T-cell (primary cell): ENCODE measurements at places on chromosomes 3 and 15.

DNA sequence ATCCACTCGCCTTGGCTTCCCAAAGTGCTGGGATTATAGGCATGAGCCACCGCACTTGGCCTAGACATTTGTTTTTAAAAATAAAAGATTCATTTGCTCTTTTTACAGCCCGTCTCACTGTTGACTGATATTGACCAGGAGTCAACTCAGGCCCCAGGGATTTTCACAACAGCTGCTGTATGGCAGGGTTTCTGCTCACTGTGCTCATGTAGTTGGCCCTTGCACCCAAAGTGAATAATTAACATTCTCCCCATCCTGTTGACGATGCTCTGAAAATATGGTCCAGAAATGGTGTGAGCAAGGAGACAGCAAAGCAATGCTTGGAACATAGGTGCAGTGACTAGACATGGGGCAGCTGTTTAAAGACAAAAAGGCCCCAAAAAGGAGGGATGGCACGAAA lies 2.9 kb upstream of the CCR5 start:
- DNase-seq, result no peak

GRCh38 chr3:161275919-161276318 lies 54.8 kb downstream of the NMD3 start:
- no peak for DNase-seq

- no peak for DNase-seq
Measured at GRCh38 chr15:70127288-70127746, 29.6 kb upstream of the TLE3 start.

- no peak for DNase-seq
Measured at GRCh38 chr3:131903988-131904415, 130.8 kb downstream of the CPNE4 start.

DNA sequence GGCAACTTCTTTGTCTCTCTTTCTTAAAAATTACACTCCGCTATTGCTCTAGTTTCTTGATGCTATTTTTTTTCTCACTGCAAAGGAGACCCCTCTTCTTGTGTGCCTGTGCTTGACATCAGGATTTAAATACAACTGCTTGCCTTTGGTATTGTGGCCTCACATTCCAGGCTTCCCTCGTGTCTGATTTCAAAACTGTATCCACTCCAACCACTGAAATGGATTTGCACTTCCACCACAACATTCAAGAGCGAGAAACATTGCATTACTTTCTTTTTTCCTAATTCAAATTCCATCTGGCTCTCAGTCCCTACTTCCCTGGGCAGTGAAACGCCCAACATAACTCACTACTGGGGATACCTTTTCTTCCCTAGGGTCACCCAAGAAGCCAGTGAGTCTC lies 50.4 kb upstream of the PXYLP1 start:
- DNase-seq, result no peak

- DNase-seq, result no peak
Measured at GRCh38 chr15:37100966-37101215, 542 bp upstream of the MEIS2 start.

GRCh38 chr3:130395331-130395730 lies 49.9 kb downstream of the COL6A5 start:
- no peak for DNase-seq

DNA sequence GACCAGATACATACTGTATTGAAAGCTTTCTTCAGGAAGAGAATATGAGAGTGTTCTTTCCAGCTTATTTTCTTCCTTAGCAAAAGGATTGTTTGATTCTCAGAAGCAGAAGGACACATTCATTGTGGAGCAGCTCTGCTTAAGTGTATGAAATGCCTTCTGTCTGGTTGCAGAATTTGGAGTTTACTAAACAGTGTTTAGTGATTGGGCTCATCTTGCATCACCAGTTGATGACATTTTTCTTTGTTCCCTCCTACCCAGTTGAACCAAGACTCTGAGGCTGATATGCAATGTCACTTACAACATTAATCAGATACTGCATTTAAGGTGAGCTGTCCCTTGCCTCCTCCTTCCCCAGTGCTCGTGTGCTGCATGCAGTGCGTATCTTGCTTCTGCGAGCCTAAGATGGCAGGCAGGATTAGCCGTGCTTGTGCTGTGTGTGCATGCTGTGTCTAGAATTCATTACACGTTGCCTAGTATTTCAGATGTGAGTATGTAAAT lies 18.4 kb downstream of the ZBTB38 start:
- no peak for DNase-seq

- peak; percentile 42 for DNase-seq
Measured at GRCh38 chr3:5006755-5007202, 27.5 kb downstream of the BHLHE40 start.
